OCI-M1 (cell line): ENCODE measurements at places on chromosomes 4 and X.

DNA sequence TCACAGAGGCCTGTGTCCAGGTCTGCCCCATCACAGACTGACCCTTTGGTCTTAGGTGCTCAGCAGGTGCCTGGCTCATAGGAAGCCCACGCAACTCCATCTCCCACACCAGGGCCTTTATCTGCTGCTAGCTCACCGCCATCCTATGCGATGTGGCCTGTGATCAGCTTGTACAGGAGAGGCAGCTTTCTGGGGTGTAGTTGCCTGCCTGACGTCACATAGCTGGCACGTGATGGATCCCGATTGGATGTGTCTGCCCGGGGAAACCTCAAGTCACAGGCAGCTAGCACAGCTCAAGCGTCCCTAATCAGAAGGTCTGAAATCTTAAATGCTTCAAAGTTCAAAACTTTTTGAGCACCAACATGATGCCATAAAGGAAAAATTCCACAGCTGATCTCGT, 41.2 kb upstream of the CLDN34 start:
- DNase-seq, result no peak

DNA sequence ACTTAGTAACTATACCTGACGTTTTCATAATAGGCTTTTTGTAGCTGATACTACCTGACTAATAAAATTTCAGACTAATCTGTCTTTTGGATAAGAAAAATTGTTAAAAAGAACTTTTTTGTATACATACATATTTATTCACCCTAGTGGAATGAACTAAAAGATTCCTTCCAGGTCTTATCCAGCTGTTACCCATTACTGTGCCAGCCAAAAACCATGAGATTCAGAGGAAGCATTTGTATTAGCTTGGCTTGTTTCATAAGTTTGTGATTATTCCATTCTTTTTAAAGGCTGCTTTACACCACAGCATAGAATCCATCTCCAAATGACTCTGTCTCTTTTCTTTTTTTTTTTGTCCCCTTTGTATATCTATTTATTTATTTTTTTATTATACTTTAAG, 149.4 kb downstream of the FAT4 start:
- DNase-seq, result no peak

DNA sequence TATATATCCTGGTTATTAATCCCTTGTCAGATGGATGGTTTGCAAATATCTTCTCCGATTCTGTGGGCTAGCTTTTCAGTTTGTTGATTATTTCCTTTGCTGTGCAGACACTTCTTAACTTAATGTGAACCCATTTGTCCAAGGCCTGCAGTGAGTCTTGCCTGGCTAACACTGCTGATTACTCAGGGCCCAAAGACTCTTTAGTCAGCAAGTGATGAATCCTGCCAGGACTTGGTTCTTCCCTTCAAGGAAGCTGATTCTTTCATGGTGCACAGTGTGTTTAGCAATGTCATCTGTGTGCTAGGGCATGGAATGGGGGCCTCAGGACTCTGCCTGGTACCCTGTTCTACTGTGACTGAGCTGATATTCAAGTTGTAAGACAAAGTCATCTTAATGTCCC, 81.8 kb upstream of the TEX13A start:
- no peak for DNase-seq

GRCh38 chrX:152930516-152930915, 32.6 kb downstream of the ZNF185 start:
- DNase-seq, result no peak

DNA sequence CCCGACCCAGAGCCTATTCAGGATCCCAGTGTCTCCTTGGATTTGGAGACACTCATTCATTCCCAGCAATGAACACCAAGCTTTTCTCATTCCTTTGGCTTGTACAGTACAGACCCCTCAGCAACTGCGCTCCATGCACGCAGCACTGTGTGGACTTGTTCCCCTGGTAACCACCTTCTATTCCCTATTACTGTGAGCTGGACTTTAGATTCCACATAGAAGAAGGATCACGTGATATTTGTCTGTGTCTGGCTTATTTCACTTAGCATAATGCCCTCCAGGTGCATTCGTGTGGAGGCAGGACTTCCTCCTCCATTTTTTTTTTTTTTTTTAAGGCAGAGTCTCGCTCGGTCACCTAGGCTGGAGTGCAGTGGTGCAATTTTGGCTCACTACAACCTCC, 106.4 kb downstream of the PHKA2 start:
- DNase-seq, result no peak
